ENCODE measurements at places on chromosomes 2 and 18.

DNA sequence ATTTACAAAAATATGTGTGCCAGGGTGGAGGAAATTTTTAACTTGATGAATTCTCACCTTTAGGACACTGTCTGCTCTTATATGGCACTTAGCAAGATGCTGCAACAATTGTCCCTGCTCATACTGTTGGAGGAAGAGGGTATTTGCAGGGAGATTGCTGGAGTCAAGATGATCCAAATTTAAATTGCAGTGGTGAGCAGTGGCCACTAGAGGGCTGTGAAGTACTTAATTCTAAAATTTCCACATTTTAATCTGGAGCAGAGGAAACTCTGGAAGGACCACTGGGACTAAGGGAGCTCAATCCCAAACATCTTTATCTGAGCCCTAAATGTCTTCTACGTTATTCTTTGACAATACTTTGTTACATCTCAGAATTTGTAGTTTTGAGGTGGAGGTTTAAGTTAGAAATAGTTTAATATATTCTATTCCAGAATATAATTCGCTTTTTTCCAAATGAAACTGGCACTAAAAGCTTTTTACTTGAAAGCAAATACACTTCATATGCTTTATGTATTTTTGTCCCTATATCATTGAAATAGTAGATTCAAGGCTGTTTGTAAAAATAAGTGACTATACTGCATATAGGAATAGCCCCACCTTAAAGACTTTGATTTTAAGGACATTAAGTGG, 33.0 kb upstream of the PTH2R start:
- DNase-seq: no peak

DNA sequence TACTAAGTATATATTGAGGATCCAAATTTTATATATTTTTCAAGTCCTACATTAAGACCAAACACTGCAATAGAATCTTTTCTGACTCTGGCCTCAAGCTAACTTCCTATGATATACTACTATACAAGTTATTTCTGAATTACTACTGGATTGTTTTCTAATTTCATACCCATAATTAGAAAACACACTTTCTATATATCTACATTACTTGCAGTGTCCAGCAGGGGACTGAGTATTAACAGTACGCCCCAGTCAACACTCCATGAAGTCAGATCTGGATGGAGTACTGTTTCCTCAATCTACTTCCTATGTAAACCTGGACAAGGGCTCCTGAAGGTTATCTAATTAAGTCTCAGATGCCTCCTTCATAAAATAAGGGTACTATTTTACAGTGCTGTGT, 26.5 kb downstream of the RMP24 start:
- no peak for DNase-seq

DNA sequence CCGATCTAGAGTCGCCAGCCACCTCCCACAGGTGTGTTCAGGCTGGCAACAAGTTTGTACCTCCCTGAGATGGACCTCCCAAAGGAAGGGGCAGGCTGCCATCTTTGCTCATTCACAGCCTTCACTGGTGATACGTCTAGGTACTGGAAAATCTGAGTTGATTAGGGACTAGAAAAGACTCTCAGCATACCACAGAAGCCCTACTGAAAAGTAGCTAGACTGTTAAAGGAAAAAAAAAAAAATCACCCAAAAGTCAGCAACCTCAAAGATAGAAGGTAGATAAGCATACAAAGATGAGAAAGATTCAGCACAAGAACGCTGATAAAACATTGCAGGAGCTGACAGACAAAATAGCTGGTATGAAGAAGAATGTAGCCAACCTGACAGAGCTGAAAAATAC, 128.6 kb upstream of the WDR75 start:
- DNase-seq: no peak

DNA sequence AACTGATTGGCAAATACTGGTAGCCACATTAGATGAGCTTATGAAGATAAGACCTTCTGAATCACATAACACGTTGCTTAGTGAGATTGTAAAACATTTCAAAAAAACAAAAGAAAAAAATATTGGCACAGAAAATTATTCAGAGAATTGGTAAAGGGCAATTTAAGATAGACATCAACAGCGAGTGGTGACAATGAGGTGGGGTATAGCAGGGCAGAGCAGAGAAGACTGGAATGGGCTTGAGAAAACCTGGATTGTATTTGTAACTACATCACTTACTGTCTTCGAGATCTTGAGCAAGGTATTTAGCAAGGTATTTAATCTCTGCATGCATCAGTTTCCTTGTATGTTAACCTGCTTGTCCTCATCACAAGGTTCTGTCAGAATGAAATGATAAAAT, 313.0 kb upstream of the MEIS1 start:
- DNase-seq: no peak

- no peak for DNase-seq
These were observed 188.9 kb upstream of the FAM98A start for GRCh38 chr2:33788044-33788443.

DNA sequence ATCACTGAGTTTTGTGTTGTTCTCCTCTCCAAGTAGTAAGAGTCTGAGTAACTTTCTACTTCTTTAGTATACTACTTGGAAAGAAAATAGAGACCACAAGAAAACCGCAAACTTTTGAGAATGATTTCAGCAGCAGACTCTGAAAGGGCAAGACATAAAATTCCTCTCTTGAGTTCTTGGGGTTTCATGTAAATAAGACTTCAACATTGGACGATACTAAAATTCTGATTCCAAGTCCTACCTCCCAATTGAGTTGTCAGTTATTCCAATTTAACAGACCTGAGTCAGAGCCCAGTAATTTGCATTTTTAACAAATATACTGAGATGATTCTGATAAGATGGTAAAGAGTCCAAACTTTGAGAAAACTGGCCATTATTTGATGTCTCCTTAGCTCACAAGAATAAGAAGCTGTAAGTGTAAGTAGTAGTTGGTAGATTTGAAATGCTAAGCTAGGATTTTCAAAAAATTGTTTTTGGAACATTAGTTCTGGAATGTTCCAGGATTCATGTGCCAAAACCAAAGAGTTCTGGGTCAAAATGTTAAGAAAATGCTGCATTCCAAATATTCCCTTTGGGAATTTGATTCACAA, 261.6 kb upstream of the SPOPL start:
- DNase-seq: no peak

DNA sequence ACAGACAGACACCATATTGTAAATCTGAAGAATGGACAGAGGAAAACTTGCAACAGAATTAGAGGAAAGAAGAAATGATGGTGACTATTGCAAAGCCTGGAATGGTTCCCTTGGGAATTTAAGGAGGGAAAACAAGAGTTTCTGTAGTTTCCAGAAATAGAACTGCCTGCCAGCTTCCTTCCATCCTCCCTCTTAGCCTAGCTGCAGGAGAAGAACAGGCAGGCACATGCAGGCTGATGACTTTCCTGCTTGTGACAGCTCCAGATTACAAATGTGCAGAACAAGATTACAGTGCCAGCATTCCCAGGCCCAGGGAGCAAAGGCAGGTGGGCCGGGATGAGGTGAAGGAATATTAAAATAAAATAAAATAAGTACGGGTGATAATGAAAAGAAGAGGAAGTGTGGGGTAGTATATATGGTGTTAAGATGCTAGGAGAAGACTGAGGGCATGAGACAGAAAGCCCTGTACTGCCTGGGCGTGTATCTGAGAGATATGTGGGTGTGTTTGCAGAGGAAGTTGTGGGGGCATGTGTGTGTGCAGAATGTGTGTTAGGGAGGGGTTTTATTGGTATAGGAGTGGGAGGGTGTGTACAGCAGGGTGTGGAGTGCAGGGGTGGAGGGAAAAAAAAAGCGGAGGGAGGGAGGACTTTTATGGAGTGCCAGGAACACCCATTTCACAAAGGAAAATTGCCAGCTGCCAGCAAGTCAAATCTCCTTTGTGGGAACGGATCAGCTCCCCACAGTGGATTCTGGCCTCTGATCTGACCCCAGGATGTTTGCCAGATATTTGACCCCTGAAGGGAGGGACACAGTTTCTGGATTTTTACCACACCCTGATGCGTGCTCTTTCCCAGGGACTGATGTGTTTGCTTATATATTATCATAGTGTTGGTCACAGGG, 43.9 kb upstream of the NEMP2 start:
- DNase-seq: peak; percentile 19

GRCh38 chr2:221442128-221442527, 130.0 kb downstream of the EPHA4 start:
- DNase-seq: no peak

DNA sequence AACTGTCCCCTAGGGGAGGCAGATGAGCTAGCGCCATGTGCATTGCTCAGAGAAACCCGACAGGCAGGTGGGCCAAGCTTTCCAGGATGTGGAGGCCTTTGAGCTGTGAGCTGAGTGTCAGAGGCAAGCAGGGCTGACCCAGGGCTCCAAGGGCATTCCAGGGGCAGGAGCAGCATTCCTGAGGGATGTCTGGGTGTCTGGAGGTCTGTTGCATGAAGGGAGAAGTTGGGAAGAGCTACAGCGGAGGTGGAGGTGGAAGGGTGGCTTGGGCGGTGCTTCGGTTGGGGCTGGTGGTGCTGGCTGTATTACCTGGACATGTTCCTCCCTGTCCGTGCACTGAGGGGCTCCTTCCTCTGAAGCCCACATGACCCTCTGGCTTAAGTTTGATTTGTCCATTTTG, 102.8 kb downstream of the RNF144A start:
- DNase-seq: no peak

GRCh38 chr18:55141318-55141717, 182.1 kb upstream of the CCDC68 start:
- DNase-seq: no peak

- DNase-seq: no peak
These were observed 69.3 kb upstream of the BZW1 start for GRCh38 chr2:200742426-200742825.

DNA sequence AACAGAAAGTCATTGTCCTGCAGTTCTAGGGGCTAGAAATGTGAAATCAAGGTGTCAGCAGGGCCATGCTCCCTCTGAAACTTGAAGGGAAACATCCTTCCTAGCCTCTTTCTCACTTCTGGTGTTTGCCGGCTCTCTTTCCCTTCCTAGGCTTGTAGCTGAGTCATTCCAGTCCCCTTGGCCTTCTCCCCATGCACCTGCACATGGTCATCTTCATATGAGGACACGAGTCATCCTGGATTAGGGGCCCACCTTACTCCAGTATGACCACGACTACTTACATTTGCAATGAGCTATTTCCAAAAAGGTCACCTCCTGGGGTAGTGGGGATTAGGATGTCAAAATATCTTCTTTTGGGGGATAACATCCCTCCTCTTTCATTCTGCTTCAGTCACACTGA, 168.5 kb upstream of the CXCR4 start:
- no peak for DNase-seq

DNA sequence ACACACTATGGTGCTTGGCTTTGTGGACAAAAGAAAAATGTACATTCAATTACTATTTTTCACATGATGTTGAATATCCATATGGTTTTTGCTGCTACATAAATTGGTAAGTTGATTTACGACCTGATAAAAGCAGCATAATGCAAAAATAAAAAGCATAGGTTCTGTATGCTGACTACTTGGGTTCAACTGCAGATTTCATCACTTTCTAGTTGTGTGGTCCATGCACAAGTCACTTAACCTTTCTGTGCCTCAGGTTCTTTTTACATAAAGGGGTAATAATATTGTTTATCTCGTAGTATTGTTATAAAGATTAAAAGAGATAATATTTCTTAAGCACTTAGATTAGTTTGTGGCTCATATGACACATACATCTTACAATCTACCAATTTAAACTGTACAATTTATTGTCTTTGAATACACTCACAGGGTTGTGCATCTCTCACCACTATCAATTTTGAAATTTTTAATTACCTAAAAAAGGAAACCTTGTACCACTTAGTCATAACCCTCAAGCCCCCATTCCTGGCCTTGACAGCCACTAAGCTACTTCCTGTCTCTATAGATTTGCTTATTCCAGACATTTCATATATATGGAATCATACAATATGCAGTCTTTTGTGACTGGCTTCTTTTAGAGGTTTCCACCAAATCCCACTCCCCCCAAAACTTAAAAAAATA, 1443.9 kb downstream of the SUCLG1 start:
- DNase-seq: no peak

- DNase-seq: no peak
These were observed 30.8 kb downstream of the TBC1D8 start for GRCh38 chr2:101120124-101120996.

GRCh38 chr2:96816836-96817702, 1.0 kb downstream of the CNNM3 start:
- no peak for DNase-seq

GRCh38 chr2:131572175-131572574, 44.5 kb downstream of the CCDC74A start:
- no peak for DNase-seq

DNA sequence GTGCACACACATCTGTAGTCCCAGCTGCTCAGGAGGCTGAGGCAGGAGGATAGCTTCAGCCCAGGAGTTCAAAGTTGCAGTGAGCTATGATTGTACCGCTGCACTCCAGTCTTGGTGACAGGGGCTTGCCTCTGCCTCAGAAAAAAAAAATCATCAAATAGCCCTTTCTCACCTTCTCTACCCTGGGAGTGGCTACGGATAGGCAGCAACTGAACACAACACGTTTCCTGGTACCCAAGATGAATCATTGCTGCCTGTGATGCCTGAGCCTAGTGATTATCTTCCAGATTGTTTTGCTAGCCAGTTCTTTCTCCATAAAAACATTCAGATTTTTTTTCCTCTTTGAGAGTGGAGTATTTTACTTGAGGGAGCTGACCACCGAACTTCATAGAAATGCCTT, 13.5 kb downstream of the INPP4A start:
- peak; percentile 78 for DNase-seq

- peak; percentile 76 for DNase-seq
These were observed 80.9 kb downstream of the XDH start for GRCh38 chr2:31333527-31334183.

DNA sequence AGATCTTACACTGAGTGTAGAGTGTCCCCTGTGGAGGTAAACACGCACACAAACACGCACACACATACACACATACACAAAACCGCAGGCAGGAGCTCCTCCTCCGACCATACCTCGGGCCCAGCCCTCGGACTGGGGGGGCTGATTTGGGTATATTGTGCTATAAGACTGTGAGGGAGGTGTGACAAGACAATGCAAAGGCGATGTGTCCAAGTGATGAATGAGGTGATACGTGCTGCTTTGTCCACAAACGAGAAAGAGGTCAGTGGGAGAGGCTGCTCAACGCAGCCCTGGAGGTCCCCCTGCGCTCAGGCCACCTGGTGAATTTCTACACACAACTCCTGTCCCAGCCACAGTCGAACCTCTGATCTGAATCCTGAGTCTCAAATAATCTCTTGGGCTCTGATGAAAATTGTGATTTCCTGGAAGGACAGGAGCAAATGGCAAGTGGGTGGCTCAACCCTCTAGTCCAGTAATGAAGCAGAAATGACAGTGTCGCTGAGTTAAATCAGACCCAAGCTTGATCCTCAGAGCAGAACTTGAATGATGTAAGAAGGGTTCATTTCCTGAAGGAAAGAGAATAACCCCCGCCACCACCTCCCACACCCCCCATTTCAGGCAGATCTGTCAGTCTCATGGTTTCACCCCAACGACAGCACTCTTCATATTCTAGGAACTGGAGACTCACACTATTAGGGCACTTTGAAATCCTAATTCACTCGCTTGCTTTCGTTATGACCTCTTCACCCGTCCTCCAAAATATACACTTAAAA, 48.9 kb upstream of the ASXL2 start:
- DNase-seq: no peak

- no peak for DNase-seq
These were observed 88.0 kb downstream of the TEX51 start for GRCh38 chr2:126986631-126987187.

Measured in CD4-positive, alpha-beta memory T cell (primary cell).